ENCODE measurements at places on chromosomes 4 and X. TPM values are rescaled to one million over a fixed set of nuclear protein-coding genes. Genes with fewer than 3 reads are reported as not detected.

GRCh38 chr4:1602655-1603412 lies 81.3 kb downstream of the FAM53A start:
- DNase-seq, result no peak

GRCh38 chrX:141668371-141668770 lies 30.2 kb downstream of the SPANXD start:
- DNase-seq, result no peak

- no peak for DNase-seq
These were observed 506.1 kb downstream of the RPA4 start for GRCh38 chrX:97389761-97390192.

- no peak for DNase-seq
These were observed 1.8 kb downstream of the IL1RAPL1 start for GRCh38 chrX:28589046-28589445.

Gene ARAP2
- 0.22 TPM for total RNA-seq

Gene CASP3
- total RNA-seq, result 28.7 TPM

Gene TLL1
- not detected for total RNA-seq

Gene ASB9
- 0.51 TPM for total RNA-seq

Gene TMEM150C
- 0.07 TPM for total RNA-seq

All from K562 (cell line).